HT-29 (cell line): ENCODE measurements at places on chromosomes 1 and 21. TPM values are rescaled to one million over a fixed set of nuclear protein-coding genes. Genes with fewer than 3 reads are reported as not detected.

- no peak for DNase-seq
Measured at GRCh38 chr1:31769720-31770390, 5.7 kb upstream of the ADGRB2 start.

Gene C1orf116
- total RNA-seq = 45.7 and 47.1 TPM in 2 replicates

GRCh38 chr1:119791377-119791776, 19.9 kb downstream of the REG4 start:
- DNase-seq = no peak

DNA sequence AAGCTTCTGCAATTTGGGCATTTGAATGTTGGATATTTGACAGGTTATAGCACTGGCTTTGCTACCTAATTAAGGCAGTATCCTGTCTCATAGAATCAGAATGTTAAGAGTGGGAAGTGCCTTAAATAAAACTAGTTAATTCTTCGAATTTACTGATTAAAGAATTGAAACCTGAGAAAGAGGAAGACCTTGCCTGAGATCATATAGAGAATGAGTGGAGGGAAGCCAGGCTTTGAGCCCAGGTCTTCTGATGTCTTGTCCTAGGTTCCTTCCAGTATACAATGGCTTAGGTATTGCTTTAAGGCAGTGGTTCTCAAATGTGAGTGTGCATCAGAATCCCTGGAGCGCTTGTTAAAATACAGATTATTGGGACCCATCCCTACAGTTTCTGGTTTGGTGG, 20.9 kb upstream of the SH3BGRL3 start:
- DNase-seq = no peak

DNA sequence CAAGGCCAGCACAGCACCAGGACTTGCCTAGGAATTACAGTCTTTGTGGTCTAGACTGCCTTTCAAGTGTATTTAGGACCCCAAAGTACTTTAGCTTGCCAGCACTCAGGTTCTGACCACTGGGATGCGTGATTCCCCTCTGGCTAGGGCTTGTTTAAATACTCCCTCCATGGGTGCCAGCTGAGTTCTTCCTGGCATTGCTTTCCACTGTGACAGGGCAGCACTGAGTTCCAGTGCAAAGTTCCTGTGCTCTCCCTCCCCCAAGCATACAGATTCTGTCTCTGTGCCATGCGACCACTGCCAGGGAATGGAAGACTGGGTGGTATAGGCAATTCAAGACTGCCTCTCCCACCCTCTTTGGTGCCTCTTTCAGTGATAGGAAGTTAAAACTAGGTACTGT, 45.9 kb downstream of the NIBAN1 start:
- DNase-seq = no peak

DNA sequence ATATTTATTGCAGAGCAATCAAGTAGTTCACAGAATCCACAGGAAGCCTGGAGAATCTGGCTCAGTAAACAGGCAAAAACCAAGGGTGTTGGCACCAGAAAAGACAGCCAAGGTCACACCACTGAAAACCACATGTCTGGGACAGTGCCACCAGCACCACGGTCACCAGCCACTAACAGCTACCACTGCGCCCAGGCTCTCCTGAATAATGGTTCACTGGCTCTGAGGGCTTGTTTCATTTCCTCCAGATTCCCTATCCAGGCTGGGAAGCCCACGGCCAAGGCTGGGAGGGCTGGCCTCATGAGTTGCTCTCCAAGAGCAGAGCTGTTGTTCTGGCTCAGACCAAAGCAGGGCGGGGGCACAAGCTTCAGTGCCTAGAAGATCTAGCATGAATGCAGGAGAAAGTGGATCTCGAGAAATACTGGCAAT, 54.5 kb upstream of the PTGFRN start:
- no peak for DNase-seq

DNA sequence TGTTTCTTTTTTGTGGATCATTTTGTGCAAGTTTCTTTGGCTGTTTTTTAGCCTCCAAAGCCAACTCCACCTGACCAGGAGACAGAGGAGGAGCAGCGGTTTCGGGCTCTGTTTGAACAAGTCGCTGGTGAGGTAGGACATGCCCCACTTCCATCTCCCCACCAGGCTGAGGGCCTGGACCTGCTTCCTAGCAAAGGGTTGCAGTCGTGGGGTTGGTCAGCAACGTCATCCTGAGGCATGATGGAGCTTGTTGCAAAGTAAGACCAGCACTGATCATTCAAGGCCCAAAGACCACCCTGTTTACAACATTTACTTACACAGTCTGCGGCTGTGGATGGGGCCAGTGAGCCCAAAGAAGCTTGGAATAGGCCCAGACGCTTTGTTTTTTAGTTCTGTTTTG, 40.3 kb downstream of the CAPN9 start:
- DNase-seq = no peak

DNA sequence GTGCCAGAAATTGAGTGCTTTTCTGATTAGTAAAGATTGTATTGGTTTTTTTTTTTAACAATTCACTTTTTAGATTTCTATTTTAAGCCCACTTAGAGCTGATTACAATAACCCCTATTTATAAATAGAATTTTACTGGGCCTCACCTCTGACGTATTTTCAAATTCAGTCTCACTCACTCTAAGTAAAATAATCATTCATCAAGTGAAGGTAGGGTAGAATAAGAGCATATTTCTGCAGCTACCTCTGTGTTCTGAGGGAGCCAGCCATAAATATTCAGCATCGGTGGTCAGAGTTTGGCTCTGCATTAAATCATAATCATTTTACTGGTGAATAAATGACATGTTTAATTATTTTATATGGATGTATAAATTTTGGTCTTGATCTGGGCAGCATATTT, 95.8 kb upstream of the UBE2U start:
- DNase-seq = no peak

DNA sequence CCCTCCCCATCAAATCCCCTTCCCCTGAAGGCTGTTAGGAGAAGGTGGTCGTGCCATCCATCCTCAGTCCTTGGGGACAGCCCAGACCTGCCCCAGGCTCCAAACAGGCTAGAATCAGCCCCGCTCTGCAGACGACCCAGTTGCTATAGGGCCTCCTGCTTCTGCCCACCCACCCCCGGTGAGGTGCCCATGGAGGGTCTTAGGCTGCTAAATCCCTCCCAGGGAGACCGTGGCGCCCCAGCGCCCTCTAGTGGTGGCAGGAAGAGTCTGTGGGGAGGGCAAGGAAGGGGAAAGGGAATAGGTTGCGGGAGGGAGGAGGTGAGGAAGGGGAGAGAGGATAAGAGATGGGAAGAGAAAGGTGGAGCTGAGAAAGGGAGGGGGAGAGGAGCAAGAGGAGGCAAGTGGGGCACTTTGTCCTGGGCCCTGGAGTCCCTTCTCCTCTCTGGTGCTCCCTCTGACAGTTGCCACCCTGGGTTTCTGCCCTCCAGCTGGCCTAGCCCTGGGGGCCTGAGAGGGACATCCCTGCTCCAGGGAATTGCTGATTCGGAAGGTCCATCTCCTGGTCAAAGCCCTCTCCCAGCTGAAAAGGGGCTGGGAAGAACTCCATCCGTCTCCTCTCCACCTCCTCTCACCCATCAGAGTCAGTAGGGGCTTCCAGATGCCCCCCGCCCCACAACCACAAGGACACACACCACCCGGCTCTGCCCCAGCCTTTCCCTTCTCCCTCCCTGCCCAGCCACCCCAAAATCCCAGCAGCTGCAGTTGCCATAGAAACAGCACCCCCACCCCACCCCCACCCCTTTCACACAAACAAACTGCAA, 55.4 kb downstream of the CAMK2N1 start:
- DNase-seq = no peak
